HT1080 (cell line): ENCODE measurements at places on chromosomes 4 and X. TPM values are rescaled to one million over a fixed set of nuclear protein-coding genes. Genes with fewer than 3 reads are reported as not detected.

DUX4 gene
- not detected in 2 replicates for total RNA-seq

P2RY8 gene
- total RNA-seq, result 1.1 and 1.3 TPM in 2 replicates

RAB39B gene
- total RNA-seq, result 0.50 and 0.85 TPM in 2 replicates

BANK1 gene
- total RNA-seq, result not detected in 2 replicates
